Inflammatory macrophage treated with lipopolysaccharide for 1 hour (primary cell): ENCODE measurements at places on chromosomes 1 and 21.

DNA sequence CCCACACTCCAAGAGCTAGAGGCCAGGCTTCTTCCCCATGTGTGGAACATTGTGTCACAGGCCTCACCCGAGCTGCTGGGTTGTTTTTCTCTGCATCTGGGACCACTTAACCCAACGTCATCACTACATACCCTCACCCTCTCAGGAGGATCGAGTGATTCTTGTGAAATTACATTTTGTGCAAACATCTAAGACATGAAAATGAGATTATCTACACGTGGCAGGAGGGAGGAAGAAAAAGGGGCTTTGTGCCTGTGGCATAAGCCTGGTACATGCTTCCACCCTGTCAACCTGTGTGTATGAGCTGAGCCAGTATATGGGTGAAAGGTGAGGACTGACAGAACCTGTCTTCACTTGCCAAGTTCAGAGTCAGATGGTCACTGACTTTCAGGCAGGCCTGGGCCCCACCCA is 1.6 kb downstream of the CPT2 start:
- DNase-seq = no peak

DNA sequence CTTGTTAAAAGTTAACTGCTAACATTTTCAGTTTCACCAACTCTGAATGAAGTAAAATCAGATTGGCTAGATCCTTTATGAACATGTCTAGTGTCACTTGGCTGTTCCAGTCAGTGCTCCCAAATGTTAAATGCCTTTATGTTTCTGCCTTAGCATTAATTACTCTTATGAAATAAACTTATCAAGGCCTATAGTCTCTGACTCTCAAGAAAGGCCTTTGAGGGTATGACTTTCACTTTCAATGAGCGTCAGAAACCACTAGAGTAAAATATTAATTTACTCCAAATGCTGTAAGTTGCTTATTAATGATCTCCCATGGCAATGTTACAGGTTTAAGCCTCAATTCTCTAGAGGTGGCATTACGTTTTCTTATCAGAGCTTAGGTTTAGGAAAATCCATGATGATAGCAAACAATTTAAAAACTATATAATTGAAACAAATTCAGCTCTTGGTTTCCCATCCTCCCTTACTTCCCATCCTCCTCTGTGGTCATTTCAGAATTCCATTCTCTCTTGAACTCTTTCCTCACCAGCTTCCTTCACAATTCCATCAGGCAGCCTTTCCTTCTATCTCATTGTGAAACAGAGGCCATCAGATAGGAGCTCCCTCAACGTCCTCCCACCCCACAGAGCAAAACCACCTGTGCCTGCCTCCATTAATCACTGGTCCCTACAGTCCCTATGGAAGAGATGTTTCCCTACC is 108.6 kb upstream of the COP1 start:
- no peak for DNase-seq

GRCh38 chr1:4447778-4448420 is 206.5 kb upstream of the AJAP1 start:
- DNase-seq = no peak

- DNase-seq = peak; percentile 67
These were observed 325.8 kb upstream of the NR5A2 start for GRCh38 chr1:199701726-199702125.

GRCh38 chr1:220299337-220299736 is 27.1 kb upstream of the RAB3GAP2 start:
- no peak for DNase-seq

DNA sequence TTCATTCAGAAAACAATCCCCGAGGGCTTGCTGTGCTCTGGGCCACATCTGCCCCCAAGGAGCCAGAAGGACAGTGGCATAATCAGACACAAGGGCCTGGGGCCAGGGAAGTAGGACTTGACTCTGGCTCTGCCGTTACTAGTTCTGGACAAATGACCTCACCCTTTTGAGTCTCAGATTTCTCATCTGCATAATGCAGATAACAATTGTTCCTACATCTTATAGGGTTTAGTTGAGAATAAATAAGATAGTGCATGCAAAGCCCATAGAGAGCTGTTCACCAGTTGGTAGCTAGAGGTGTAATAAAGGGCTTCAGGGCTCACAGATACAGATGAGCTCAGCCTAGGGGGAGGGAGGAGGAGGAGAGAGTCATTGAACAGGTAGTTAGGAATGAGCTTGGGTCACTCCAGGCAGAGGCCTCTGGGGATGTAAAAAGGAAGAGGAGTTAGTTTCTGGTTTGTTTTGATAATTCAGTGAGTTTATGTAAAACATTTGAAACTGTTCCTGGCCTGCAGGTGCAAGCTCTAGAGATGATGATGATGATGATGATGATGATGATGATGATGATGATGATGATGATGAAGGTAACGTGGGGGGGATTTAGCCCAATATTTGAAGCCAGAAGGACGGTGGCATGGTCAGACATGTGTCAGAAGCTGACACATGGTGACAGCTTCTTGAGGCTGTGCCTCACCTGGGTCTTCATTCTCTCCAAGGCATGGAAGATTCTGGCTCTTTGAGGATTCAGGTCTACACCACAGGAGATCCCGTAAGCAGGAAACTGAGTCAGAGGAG is 858 bp downstream of the LACTBL1 start:
- no peak for DNase-seq

DNA sequence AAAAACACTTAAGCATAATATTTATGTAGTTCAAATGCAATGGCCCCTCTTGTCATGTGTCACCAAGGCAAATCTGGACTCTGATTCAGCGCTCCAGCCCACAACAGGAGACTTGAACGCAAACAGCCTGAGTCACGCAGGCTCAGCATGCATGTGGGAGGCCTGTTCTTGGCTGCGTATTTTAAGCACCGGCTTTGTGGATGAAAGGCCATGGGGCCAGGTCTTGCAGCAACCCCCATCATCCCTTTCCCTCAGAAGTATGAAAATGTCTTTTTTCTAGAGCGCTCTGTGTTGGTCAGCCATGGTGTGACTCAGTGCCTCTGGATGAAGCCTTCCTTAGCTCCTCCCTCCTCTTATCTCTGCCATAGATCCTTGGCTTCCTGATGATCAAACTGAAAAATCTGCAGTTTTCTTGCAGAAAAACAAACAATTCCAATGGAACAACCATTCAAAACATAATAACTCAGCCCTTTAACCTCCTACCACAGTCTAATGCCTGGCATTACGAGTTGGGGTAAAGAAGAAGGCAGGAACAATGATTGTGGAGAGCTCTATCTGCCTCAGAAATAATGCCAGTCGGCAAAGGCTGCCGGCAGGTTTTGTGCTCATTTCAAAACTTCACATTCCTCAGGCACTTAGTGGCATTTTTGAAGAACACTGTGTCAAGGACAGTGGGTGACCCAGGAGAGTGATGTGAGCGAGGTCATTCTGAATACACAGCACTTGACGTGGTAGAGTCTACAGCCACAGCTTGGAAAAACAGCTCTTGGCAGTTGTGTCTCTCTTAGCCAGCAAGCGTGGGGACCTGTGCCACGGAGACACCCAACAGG is 167.5 kb downstream of the CLIC6 start:
- DNase-seq = peak; percentile 99

GRCh38 chr1:3504151-3504821 is 49.8 kb downstream of the ARHGEF16 start:
- DNase-seq = peak; percentile 47

- no peak for DNase-seq
These were observed 5.2 kb upstream of the S100A11 start for GRCh38 chr1:152042030-152042429.

DNA sequence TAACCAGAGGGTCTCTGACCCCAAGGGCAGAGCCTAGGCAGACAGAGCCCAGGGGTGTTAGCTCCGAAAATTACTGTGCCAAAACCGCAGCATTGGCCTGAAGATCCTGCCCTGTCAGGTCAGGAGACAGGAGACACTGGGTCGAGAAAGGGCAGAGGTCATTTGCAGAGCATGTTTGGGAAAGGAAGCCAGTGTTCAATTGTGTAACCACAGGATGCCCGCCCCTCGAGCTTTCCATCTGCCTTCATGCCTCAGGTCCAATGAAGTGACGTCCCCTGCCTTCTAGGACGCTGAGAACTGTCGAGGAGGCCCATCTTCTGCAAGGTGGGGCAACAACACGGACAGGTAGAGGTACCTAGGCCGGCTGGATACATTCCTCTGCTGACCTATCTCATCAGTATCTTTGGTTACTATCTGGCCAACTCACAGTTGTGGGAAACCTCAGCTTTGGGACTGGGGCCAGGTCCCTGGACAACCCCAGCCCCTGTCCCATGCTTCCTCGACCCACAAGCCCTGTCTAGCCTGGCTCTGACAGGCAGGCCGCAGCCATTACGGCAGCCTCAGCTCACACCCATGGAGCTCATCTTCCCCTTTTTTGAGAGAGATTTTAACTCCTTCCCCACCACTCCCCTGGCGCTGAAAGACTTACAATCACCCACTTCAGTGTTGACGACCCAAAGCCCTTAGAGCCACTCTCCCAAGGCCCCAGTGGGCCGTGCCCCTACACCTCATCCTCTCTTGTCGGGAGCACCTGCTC is 1.3 kb downstream of the ARL8A start:
- peak; percentile 66 for DNase-seq

- no peak for DNase-seq
These were observed at the start of gene CD34 for GRCh38 chr1:207910591-207911354. Gene CD34 (minus strand): TSS chr1:207911125. CDS start chr1:207911080, 45 bp downstream.

DNA sequence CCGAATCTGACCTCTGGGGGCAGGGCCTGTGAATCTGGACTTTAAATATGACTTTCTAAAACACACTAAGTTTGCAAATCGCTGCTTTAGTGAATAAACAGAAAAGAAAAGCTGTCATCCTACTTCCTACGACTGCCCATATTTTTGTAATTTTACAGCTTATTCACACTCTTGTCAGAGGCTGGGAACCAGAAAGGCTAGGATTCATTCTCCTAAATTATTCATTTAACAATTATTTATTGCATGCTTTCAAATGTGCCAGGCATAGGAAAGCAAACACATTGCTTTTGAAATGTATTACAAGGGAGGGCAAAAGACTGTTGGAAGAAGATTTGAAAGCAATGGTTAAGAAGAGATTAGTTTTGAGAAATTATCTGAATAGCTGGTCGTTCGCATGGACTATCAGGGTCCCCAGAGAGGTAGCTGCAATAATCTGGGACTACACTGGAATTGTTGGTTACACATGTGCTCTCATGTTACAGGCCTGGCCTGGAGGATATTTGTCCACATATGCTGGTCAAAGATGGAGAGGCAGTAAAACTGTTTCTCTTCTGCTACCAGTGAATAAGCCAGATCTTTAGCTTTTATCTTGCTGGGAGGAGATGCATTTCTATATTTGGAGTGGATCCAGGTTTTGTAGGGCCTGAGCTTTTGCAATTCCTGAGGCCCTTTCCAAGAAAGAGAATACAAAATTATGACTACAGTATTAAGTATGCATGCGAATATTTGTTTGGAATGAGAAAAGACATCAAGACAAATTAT is 29.6 kb upstream of the SFPQ start:
- no peak for DNase-seq

GRCh38 chr1:32924881-32925344 is 23.7 kb upstream of the TMEM54 start:
- DNase-seq = no peak

DNA sequence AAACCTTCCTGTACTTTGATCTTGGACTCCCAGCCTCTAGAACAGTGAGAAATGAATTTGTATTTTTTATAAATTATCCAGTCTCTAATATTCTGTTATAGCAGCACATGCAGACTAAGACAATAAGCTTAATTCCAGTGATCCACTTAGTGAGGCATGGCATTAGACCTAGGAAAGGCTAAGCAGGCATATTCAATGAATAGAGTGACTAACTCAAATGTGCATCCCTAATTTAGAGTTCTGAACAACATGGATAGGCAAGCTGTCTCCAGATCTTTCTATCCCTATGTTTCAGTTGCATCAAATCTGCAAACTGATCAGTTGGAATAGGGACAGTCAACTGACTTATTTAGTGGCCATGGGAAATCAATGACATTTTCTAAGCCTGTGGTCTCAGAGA is 4.3 kb upstream of the ERICH3 start:
- DNase-seq = no peak

DNA sequence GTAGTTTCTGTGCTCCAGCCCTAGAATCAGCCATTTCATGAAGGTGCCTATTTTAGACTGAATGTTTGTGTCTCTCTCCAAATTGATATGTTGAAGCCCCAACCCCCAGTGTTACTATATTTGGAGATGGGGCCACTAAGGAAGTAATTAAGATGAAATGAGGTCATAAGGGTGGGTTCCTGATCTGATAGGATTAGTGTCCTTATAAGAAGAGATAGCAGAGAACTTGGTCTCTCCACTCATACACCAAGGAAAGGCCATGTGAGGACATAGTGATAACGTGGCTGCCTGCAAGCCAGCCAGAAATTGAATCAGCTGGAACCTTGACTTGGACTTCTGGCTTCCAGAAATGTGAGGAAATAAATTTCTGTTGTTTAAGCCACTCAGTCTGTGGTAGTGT is 12.3 kb downstream of the RAVER2 start:
- DNase-seq = no peak

DNA sequence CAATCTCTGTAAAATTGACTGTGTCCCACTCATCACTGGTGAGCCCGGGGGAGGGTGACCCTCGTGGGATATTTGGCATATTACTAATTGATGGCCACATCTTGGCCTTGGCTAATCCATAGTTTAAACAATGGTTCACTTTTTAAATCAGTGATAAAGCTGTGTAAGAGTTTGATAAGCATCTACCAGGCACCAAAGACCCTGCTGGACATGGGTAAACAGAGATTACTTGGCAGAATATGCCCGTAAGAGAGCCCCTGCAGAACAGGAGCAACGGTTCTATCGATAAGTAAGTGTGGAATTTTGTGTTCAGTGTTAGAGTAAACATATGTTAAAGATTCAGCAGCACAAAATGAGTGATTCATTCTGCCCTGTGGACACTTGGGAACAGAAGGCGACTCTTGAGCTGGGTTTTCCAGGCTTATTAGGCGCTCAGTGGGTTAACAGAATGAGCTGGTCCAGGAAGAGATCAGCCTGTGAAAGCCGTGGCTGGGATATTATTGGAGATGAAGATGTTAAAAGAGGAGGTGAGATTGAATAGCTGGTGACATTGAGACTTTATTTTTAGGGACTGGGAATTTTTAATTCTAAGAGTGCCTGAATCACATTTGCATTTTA is 55.9 kb downstream of the CNST start:
- DNase-seq = no peak
